Subcutaneous adipose tissue (tissue), 4 donors: ENCODE measurements at places on chromosomes 11 and 22. TPM values are rescaled to one million over a fixed set of nuclear protein-coding genes. Genes with fewer than 3 reads are reported as not detected.

Gene TSPAN32
- 2.6 TPM for total RNA-seq

Gene MUC5AC
- total RNA-seq, result not detected

Gene DAGLA
- 1.5 TPM for total RNA-seq

Gene HTR3A
- not detected for total RNA-seq

Gene SCUBE1
- total RNA-seq, result 2.3 TPM

Gene RFPL2
- not detected for total RNA-seq

Gene RTN4R
- not detected for total RNA-seq

Gene GP1BB
- 0.34 TPM for total RNA-seq

Gene BLID
- 0.98 TPM for total RNA-seq

Gene CCDC188
- not detected for total RNA-seq

Gene PDXP
- total RNA-seq, result 4.1 TPM

Gene JAML
- total RNA-seq, result 6.0 TPM

Gene C11orf86
- total RNA-seq, result not detected

Gene UBQLNL
- 0.98 TPM for total RNA-seq

Gene SMTNL1
- total RNA-seq, result not detected

Gene TREH
- not detected for total RNA-seq

Gene CUL5
- total RNA-seq, result 20.4 TPM

Gene CLTCL1
- total RNA-seq, result 18.5 TPM

Gene F2
- not detected for total RNA-seq

Gene OR5A1
- not detected for total RNA-seq

Gene OR5T2
- total RNA-seq, result not detected

Gene CBL
- 18.1 TPM for total RNA-seq

Gene VPS37C
- total RNA-seq, result 9.0 TPM

Gene OR2AG2
- 0.33 TPM for total RNA-seq

Gene POTEH
- not detected for total RNA-seq

Gene TYMP
- 129 TPM for total RNA-seq

Gene MUC6
- total RNA-seq, result not detected

Gene EFCAB6
- total RNA-seq, result 2.2 TPM

Gene CCDC89
- 1.2 TPM for total RNA-seq

Gene C11orf42
- not detected for total RNA-seq

Gene TPH1
- 0.57 TPM for total RNA-seq

Gene CKAP5
- 37.2 TPM for total RNA-seq

Gene CRYBB2
- total RNA-seq, result not detected

Gene DERL3
- 0.22 TPM for total RNA-seq

Gene INPP5J
- total RNA-seq, result not detected

Gene SPI1
- 20.3 TPM for total RNA-seq

Gene TMPRSS13
- total RNA-seq, result not detected

Gene TMEM9B
- 37.1 TPM for total RNA-seq

Gene PTPRCAP
- total RNA-seq, result 6.7 TPM

Gene VWCE
- 3.9 TPM for total RNA-seq

Gene TMEM86A
- total RNA-seq, result 3.4 TPM

Gene FERMT3
- total RNA-seq, result 32.2 TPM

Gene SLC1A2
- 0.68 TPM for total RNA-seq

Gene LIPT2
- 4.0 TPM for total RNA-seq
